ENCODE measurements at places on chromosomes 1 and 21.

- no peak for DNase-seq
Measured at GRCh38 chr1:153962088-153963029, 978 bp downstream of the SLC39A1 start.

DNA sequence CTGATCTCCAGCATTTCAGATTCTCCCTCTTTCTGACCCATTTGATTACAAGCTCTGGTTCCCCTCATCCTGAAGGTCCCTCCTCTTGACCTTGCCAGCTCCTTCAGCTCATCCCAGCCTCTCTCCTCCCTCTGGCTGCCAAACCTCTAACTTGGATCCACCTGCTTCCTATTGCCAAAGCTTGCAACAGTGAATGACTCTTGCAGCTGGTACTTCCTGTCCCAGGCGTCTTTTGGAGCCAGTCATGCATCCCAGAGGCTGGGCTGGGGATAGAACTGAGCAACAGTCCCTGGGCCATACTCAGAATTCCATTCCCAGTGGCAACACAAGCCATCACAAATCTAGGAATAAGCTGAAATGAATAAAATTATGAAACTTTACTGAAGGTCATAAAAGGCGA is 27.7 kb upstream of the SPOCD1 start:
- no peak for DNase-seq

GRCh38 chr21:35212393-35213127 is 163.5 kb upstream of the RUNX1 start:
- DNase-seq: no peak

- DNase-seq: no peak
Measured at GRCh38 chr1:18190598-18190997, 83.0 kb downstream of the IGSF21 start.

- DNase-seq: no peak
Measured at GRCh38 chr1:199124351-199124750, 485.5 kb downstream of the PTPRC start.

- no peak for DNase-seq
Measured at GRCh38 chr1:17957588-17958267, 149.9 kb upstream of the IGSF21 start.

GRCh38 chr21:41869771-41870170 is 9.4 kb downstream of the PRDM15 start:
- no peak for DNase-seq

GRCh38 chr1:172902200-172902599 is 148.5 kb downstream of the TNFSF18 start:
- DNase-seq: no peak

- DNase-seq: no peak
Measured at GRCh38 chr1:67393240-67393639, 37.0 kb downstream of the SERBP1 start.

GRCh38 chr1:161131523-161132409 is 701 bp downstream of the DEDD start:
- no peak for DNase-seq
